PC-3 (cell line): ENCODE measurements at places on chromosomes 6 and 20. TPM values are rescaled to one million over a fixed set of nuclear protein-coding genes. Genes with fewer than 3 reads are reported as not detected.

Gene PACSIN1
- total RNA-seq, result 2.3 and 3.5 TPM in 2 replicates

Gene RFX6
- 0.15 and 0.17 TPM in 2 replicates for total RNA-seq

Gene TRIM10
- total RNA-seq, result not detected in 2 replicates

Gene PTK7
- 48.1 and 69.1 TPM in 2 replicates for total RNA-seq

Gene ADGRF4
- 3.4 and 4.2 TPM in 2 replicates for total RNA-seq

Gene ENPP4
- 2.8 and 5.1 TPM in 2 replicates for total RNA-seq

Gene TM9SF4
- 32.6 and 33.9 TPM in 2 replicates for total RNA-seq

Gene FAM162B
- total RNA-seq, result not detected in 2 replicates

Gene ZNF334
- total RNA-seq, result 0.52 and 0.58 TPM in 2 replicates

Gene LHFPL5
- not detected in 2 replicates for total RNA-seq

Gene TP53TG5
- total RNA-seq, result not detected in 2 replicates

Gene HEY2
- total RNA-seq, result not detected in 2 replicates

Gene FAM83B
- total RNA-seq, result 0.07 and 0.29 TPM in 2 replicates
